ENCODE measurements at places on chromosomes 7 and 10. TPM values are rescaled to one million over a fixed set of nuclear protein-coding genes. Genes with fewer than 3 reads are reported as not detected.

- no peak for DNase-seq
Observed at GRCh38 chr7:100221231-100221718, 1.5 kb downstream of the PVRIG start.

GRCh38 chr7:158176561-158177173 is 411.0 kb downstream of the PTPRN2 start:
- DNase-seq: no peak

Gene ABI1
- 37.7 TPM for total RNA-seq

DNA sequence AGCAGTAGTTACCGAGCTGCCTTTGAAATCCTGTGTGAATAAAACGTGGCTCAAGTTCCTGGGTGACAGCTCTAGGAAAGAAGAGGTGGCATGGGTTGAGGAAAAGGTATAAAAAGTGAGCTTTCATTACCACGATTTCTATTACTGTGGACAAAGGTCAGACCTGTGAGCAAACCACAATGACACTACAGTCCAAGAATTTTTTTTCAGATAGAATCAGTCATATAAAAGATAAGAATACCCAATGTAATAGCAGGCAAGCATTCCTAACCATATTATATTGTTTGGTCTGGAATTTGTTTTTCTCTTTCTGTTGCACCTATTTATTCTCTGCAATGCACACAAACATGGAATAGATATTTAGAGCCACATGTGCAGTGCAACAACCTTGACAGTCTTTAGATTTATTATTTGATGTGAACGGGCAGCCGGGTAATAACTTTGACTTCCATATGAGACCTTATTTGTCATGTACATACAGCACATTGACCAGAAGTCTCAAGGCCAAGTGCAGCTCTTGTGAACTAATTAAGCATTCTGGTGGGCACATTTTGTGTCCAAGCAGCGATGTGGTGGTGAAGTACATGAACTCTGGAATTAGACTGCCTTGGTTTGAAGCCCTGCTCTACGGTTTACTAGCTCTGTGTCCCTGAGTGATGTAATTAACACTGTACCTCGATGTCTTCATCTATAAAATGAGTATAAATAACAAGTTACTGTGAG is 156.8 kb downstream of the NRCAM start:
- no peak for DNase-seq

GRCh38 chr7:133530682-133531081 is 277.8 kb downstream of the EXOC4 start:
- DNase-seq: no peak
